Epithelial cell of esophagus (primary cell): ENCODE measurements at places on chromosomes 6 and 20.

- DNase-seq: no peak
Observed at GRCh38 chr20:44990425-44990824, 24.1 kb downstream of the STK4 start.

DNA sequence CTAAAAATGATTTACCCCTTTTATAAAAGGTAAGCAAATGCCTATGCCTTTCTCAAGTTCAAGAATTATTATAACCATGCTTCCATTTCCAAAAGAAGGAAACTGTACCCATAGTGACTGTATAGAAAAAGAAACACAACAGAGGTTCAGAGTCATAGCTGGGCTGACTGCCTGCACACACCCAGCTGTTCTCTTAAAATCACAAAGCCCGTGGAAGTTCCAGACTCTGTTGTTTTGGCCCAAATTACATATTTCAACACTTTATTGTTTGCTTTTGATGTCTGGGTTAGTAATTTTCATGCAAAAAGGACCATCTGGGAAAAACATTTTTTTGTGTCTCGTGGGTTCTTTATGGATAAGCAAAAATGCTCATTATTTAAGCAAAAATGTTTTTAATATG lies 99.2 kb downstream of the LCA5 start:
- no peak for DNase-seq

DNA sequence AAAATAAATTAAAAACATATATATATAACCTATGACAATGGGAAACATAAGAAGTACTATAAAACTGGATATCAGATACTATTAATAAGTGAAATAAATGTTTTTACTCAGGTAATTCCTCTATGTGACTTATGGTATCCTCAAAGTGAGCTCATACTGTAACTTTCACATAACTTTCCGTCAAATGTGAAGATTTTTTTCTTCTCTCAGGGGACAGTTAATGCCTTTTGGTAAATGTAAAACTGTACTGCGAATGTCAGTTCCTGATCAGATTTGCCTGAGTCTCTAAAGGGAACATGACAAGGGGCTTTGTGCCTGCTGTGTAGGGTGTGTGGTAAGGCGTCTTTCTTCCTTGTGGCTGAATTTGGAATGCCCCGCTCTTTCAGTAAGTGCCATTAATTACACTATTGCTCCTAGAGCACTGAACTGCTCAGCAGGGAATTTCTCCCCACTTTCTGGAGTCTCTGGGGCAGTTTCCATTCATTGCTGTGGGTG lies 271.8 kb downstream of the PRL start:
- no peak for DNase-seq

- DNase-seq: peak; percentile 33
Observed at GRCh38 chr6:170203212-170203611, 87.7 kb downstream of the DLL1 start.

- DNase-seq: no peak
Observed at GRCh38 chr6:11231564-11232192, 790 bp downstream of the NEDD9 start.

GRCh38 chr6:38117281-38117680 lies 297.8 kb downstream of the ZFAND3 start:
- DNase-seq: peak; percentile 33

- peak; percentile 89 for DNase-seq
Observed at GRCh38 chr6:150301846-150302519, 66.8 kb upstream of the IYD start.

DNA sequence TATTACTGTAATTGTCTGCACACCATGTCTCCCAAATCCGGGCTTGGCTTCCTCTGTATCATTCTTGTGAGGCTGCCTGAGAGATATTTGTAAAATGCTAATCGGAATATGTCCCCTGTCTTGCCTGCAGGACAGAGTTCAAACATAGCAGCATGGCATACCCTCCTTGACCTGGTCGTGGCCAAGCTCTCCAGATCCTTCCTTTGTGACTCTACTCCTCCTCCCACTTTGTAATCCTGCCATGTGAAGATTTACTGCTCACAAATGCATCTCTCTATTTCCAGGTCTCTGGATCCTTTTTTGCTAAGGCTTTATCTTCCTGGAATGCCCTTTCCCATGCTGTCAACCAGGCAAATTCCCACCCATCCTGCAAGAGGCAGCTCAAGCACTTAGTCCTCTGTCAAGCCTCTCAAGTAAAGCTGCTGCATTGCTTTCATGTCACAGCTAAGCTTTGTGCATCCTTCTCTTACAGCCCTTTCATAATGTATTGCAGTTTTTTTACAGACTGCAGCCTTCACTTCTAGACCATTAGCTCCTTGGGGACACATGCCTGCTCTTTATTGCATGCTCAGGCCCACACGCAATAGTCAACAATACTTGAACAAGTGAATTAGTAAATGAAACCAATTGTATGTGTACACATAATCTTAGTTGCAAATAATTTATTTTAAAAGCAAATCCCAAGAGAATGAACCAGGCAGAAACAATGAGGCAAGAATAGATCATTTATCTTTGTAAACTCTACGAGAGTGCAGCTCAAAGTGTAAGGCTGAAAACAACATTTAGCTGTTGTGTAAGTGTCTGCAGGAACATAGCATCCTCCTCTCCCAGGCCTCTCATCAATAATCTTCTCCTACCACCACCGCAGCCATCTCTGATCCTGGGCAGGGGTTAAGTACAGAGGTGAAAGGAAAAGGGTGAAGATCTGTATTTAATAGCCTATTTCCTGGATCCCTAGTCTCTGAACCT lies 45.8 kb downstream of the HIVEP2 start:
- DNase-seq: no peak

- no peak for DNase-seq
Observed at GRCh38 chr6:157946865-157947532, 34.7 kb upstream of the SYNJ2 start.

DNA sequence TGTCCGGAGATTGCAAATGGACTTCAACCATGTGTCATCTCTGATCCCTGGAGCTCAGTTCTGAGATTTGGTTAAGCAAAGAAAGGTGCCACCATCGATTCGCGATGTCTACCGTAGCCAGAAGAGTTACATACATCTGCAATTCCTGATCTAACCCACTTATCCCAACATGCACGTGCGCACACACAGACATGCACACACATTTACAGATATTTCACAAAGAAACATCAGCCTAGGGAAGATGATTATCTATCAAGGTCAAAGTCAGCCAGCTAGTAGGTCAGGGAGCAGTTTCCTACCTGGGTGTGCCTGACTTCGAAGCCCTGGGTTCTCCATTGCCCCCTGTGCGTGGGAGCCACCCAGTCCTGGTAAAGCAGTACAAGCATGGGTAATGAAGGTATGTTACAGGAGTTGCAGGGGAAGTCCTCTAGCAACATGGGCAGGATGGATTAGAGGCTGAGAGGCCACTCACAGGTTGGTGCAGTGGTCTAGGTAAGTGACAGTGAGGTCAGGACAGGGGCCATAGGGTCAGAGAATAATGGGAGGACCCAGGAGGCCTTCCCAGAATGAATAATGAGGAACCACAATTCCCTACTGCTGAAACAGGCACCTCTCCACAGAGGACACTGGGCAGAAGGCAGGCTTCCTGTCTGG lies 85.2 kb upstream of the MYL9 start:
- DNase-seq: no peak

- peak; percentile 23 for DNase-seq
Observed at GRCh38 chr20:48156521-48156920, 371.2 kb upstream of the SULF2 start.

DNA sequence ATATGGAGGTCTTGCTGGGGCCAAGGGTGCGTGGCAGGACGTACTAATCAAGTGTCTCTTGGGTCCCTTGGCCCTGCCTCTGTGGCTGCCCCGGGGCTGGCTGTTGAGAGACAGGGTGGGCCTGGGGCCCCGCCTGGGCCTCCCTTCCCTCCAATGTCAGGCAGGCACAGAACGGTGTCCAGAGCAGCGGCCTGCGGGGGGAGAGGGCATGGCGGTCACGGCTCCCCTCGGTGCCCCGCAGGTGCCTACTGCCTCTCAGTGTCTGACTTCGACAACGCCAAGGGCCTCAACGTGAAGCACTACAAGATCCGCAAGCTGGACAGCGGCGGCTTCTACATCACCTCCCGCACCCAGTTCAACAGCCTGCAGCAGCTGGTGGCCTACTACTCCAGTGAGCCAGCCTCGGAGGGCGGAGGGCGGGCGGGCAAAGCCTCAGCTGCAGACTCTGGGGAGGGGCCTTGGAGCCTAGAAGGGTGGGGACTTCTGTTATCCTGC lies 50.0 kb downstream of the SRC start:
- no peak for DNase-seq

DNA sequence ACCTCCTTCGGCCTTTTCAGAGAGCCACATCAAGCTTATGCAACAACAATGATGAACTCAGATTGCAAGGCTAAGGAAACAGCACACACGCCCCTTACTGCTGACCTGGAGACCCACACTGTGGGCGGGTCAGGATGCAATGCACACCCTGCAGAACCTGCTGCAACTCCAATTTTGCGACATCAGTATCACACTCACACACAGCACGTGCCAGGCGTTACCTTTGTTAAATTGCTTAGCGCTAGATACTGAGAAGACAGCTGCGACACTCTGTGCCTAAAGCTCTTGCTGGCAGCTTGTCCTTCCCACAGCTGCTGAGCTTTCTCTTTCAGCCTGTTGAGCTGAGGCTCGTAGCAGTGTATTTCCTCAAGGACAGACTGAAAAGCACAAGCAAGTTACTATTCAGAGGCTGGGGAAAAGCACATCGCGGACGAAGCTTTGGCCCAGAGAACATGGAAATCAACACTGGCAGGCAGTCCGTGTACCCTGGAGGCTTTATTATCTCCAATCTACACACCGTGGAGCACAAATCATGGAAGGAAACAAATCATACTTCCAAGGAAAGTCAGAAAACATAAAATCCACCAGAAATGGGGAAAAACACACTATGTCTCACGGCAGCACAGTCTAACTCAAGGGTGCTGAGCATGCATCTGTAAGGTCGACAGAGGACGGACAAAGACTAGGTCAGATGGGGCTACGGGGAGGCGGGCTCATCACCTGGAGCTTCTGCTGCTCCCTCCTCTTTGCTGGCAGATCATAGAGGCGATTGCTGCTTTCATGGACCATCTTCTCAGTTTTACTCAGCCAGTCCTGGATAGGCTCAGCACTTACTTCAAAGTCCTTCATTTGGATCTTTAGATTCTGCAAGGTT lies 268.2 kb downstream of the SYNE1 start:
- DNase-seq: peak; percentile 51

GRCh38 chr6:35262596-35262995 lies 3.1 kb downstream of the ZNF76 start:
- no peak for DNase-seq

DNA sequence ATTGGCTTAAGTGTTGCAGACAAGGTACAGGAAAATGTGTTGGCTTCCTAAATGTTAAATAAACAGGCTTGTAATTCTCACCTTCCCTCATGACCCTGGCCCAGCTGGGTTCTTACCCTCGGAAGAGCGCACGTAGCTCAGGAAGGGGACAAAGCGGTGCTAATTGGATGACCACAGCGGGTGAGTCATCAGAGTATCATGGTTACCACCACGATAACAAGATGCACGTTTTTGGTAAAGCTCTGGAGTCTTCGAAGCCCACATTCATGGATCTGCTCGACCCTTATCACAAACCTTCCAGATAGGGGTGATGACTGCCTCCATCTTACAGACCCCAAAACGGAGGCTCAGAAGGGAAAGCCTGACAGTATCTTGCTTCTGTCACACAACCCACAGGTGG lies 32.8 kb downstream of the APCDD1L start:
- no peak for DNase-seq
